ENCODE measurements at places on chromosomes 6 and 20. TPM values are rescaled to one million over a fixed set of nuclear protein-coding genes. Genes with fewer than 3 reads are reported as not detected.

DNA sequence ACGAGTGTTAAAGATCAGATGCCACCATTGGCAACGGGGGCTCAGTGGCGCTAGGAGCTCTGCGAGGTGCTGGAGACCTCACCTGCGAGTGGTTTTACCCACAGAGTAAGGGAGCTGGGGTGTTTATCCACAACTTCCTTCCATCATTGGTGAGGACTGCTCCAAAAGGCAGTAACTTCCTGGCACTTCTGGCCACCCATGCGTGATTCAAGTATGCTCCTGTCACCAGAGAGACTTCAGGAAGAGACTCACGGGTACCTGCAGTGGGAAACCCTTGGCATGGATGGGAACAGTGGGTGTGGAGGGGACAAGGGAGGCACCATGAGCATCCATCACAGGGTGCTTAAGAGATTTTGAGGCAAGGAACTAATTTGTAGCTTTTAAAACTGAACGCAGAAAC lies 53.2 kb downstream of the RIN2 start:
- peaks cover 53% of the 10 kb centered on the region for H3K4me1 ChIP-seq
- H3K4me3 ChIP-seq, result no peak overlapping the region
- DNase-seq, result no peak
- no peaks in the 10 kb centered on the region for H3K36me3 ChIP-seq

GRCh38 chr20:41135187-41135887 lies 2.0 kb upstream of the PLCG1 start:
- H3K4me3 ChIP-seq, result no peak overlapping the region
- H3K27ac ChIP-seq, result no peak overlapping the region
- H3K4me1 ChIP-seq, result peaks cover 22% of the 10 kb centered on the region

- peak overlapping the region; percentile 74 for H3K4me3 ChIP-seq
- peaks cover 3% of the 10 kb centered on the region for H3K4me1 ChIP-seq
- no peaks in the 10 kb centered on the region for H3K36me3 ChIP-seq
- H3K27ac ChIP-seq, result peak overlapping the region; percentile 27
- peak; percentile 93 for DNase-seq
- peaks cover 30% of the 10 kb centered on the region for H3K27me3 ChIP-seq
Measured at GRCh38 chr6:27518881-27519795, 46.2 kb upstream of the ZNF184 start.

Gene CLDN20
- not detected for total RNA-seq

Data from endothelial cell of umbilical vein (primary cell).